ENCODE measurements at places on chromosomes 2 and 18.

DNA sequence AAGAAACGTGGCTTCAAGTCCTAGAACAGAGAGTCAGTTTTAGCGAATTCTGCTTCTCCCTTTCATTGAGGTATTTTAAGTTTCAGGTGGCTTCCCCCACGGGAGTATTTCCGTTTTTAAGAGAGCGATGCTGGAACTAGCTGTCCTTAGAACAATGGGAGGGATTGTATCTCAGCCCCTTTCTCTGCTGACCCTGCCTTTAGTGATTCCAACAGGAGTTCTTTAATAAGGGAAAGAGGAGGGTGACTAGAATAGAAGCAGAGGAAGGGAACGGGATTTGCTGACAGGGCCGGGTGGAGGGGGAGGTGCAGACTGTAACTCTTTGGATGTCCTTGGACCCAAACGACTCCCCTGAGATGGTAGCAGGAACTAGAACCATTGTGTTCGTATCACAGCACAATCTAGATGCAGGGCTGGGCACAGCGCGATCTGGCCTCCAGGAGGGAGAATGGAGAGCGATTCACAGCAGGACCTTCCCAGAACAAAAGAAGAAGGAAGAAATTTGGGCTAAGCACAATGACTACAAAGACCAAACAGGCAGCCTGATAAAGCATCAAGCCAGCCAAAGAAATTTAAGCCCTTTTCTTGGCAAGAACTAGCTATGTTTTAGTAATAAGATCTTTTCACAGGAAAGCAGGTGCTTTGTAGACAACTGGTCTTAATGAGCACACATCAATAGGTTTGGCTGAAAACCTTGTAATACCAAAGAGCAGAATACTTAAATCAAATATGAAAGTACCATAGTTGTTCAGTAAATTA, 15.8 kb upstream of the RTTN start:
- DNase-seq: no peak

DNA sequence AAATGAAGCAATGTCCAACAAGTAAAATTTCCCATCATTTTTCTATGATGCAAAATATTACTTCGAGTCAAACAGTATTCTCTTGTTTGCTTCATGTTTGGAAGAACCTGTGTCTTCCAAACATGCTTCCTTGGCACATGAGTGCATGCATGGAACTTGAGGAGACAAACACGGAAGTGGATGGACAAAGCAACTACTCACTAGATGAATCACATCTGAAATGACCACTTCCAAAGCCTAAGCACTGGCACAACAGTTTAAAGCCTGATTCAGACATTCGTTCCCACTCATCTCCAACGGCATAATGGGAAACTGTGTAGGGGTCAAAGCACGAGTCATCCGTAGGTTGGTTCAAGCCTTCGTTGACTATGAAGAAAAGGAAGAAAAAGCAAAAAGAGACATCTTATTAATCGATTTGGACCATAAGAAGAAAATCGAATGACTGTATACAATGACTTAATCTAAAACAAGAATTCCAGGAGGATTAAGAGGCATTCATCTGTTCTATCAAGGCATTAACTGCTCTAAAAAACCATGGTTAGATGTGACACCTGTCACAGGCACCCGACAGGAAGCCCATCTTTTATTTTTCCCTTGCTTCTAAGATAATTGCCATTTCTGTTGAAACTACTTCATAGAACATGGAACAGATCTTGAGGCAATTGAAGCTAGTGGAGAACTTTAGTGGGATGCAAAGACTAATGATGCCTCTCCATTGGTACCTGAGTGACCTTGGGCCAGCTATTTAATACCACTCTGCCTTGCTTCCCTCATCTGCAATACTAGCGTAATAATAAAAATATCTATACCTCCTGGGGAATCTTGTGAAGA, 56.0 kb downstream of the ATIC start:
- no peak for DNase-seq

GRCh38 chr18:13243363-13243762, 24.8 kb downstream of the LDLRAD4 start:
- no peak for DNase-seq

DNA sequence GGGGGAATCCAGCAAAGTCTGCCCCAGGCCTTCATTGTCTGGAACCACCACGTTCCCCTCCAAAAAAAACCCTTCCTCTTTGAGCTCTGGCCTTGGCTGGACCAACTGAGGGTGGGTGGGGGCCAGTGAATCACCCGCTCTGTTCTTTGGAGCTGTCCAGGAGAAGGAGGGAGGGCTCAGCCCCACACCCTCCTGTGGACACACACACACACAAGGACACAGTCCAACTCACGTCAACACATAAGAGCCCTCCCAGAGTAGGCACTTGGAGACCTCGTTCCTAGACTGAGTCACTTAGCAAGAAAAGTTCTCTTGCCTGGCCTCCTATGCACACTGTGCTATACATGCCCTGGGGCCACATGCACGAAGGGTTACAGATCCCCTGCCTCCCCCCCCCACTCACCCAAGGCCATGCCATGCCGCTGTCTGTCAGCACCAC, 1.2 kb upstream of the TNS1 start:
- DNase-seq: no peak

GRCh38 chr2:74502720-74503505, 3.5 kb upstream of the LBX2 start:
- DNase-seq: no peak

DNA sequence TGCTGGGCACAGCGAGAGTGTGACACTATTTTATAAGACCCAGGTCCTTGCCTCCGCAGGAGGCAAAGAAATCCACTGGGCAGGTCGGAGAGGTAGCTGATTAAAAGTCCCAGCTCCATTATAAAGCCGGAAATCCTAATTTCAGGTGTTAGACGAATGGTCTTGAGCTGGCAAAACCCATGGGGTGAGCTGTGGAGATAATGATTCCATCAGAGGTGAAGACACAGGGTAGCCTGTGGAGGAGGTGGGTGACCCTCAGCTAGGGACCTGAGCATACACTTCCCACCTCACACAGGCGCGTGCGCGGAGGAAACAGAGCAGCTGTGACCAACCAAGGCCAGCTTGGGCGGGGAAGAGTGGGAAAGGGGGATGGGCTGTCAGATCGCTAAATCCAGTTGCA, 201.7 kb upstream of the CXCR4 start:
- no peak for DNase-seq

- no peak for DNase-seq
These were observed 122.3 kb upstream of the CAB39 start for GRCh38 chr2:230590333-230590732.

- DNase-seq: no peak
These were observed 112.7 kb upstream of the REV1 start for GRCh38 chr2:99602476-99602875.

- no peak for DNase-seq
These were observed 477.7 kb downstream of the TNS1 start for GRCh38 chr2:217525076-217525475.

DNA sequence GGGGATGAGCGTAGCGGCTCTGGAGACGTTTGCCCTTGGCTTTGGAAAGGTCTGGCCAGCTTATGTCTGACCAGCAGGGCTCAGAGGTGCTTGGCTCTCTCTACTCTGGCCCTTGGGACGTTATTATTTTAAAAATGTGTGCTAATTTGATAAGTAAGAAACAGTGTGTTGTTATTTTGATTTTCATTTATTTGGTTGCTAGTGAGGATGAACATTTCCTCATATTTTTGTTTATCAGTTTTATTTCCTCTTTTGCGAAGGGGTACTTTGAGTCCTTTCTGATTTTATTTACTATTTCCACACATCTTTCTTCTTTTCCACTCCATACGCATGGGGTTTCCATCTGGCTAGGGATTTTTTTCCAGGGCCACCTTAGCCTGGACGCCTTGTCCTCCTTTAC, 11.4 kb downstream of the CXCR4 start:
- no peak for DNase-seq

GRCh38 chr18:811892-812375, at the start of gene YES1:
Gene YES1 (minus strand): TSS chr18:812242. CDS start chr18:756827, 55,415 bp downstream.
- DNase-seq: no peak

- no peak for DNase-seq
These were observed 546.7 kb downstream of the EPHA4 start for GRCh38 chr2:221025398-221025797.

DNA sequence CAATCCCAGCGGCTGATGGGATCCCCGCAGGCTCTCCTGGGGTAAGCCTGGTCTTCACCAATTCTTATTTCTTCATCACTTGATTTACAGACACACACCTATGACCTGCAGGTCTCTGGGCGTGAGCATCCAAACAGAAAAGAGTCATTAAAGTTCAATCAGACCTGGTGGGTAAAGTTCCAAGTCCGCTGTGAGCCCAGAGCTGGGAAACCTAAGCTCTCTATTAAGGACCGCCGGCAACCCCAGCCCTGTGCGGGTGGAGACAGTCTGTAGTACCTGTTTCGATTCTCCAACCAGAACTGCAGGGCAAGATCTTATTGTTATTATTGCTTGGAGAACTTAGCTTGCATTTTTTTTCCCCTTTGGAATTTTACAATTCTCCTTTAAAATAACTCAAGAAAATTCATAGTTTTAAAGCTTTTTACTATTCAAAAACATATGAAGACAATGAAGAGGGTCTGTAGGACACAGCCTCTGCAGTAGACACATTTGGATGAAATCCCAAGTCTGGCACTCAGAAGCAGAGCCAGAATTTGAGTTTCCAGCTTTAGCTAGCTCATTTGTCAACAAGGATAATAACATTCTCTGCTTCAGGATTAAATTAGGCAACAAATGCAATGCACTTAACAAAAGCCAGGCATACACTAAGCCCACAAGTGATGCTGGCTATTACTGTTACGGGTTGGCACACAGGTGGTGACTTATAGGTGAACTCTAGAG, 376.4 kb downstream of the INSIG2 start:
- no peak for DNase-seq

DNA sequence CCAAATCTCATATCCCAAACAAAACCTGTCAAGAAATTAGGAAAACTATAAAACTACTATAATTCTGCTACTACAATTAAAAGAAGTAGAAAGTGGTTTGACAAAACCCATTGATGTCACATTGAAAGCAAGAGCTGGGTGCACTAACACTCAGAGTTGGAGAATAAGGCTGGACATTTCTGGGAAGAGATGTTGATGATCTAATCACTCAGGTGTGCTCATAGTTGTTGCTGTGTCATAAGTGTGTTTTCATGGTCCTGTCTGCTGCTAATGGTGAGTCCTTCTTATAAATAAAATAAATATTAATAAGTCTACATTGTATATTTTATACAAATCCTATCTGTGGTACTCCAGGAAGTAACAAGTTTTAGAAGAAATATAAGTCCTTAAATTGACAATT, 168.2 kb upstream of the LRP1B start:
- DNase-seq: no peak

- no peak for DNase-seq
These were observed 128.1 kb upstream of the AQP4 start for GRCh38 chr18:26993568-26993967.

DNA sequence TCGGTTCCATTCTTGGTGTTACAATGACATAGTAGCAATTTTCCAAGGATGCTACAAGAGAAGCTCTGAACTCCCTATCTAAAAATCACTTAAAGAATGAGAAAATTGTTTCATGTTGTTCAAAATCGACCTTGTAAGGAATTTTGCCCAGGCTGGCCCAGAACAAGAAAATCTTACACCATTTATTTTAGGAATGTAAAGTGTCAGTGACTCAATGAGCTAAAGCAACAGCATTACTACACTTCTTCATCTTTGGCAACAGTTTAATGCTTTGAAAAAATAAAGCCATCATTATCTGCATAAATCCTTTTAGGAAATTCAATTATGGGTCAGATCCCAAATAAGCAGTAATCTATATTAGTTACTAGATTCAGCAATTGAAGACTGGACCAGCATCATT, 38.6 kb downstream of the SLC25A12 start:
- no peak for DNase-seq
